Karpas-422 (cell line): ENCODE measurements at places on chromosomes 3 and 15. TPM values are rescaled to one million over a fixed set of nuclear protein-coding genes. Genes with fewer than 3 reads are reported as not detected.
A peak's percentile ranks its signal among the peaks of the same experiment; 100 is the strongest.

DNA sequence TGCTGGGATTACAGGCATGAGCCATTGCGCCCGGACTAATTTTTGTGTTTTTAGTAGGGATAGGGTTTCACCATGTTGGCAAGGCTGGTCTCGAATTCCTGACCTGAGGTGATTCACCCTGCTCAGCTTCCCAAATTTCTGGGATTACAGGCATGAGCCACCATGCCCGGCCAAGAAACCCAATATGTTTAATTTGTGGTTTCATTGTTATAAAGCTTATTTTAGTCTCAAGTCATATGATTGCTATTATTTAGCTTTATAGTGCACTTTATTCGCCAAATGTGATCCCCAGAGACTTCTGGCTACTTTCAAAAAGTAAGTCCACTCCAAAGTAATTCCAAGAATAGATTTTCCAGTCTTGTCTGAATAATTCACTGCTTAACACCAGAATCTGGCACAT is 19.3 kb upstream of the SLC4A7 start:
- H3K4me1 ChIP-seq, result no peaks in the 10 kb centered on the region
- no peak overlapping the region for H3K27ac ChIP-seq
- H3K4me3 ChIP-seq, result no peak overlapping the region
- peak; percentile 10 for DNase-seq

SMAD6 gene
- 0.89 and 1.8 TPM in 2 replicates for total RNA-seq

DNA sequence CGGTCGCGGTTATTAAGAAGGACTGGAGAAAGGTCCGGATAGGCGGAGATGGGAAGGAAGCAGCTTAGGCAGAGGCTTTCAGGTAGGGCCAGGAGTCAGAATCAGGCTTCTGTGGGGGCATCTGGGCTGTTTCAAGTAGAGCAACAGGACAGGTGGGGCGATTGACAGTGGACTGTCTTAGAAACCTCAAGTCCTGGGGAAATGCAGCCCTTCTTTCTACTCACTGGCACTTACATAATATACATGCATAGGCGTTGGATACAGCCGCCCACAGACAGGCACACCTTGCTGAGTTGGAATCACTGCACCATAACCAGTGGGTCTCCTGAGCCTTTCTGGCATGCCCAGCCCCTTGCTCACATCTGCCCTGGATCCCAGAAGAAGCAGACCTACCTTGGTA is 730 bp downstream of the MYD88 start:
- H3K36me3 ChIP-seq, result peaks cover 14% of the 10 kb centered on the region
- peaks cover 42% of the 10 kb centered on the region for H3K4me1 ChIP-seq
- peak overlapping the region; percentile 88 for H3K4me3 ChIP-seq

DNA sequence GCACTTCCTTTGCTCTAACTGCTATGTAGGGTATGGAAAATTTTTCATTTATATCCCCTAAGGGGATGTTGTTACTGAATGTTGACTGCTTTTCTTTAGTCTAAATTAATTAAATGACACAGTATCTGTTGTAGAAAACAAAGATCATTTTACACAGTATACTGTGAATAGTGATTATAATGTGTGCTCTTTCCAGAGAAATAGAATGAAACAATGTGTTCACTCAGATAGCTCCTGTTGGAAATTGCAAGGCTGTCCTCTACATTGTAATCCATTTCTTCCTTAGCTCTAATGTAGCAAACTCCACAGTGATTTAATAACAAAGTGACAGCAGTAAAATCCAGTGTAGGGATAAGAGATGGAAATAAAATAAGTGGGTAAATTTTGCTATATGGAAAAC is 159.0 kb upstream of the VEPH1 start:
- no peak for DNase-seq
- H3K4me3 ChIP-seq, result no peak overlapping the region
- H3K27ac ChIP-seq, result no peak overlapping the region
- no peaks in the 10 kb centered on the region for H3K36me3 ChIP-seq
- no peaks in the 10 kb centered on the region for H3K4me1 ChIP-seq

- H3K4me1 ChIP-seq, result no peaks in the 10 kb centered on the region
- DNase-seq, result peak; percentile 83
- H3K27me3 ChIP-seq, result no peaks in the 10 kb centered on the region
- no peaks in the 10 kb centered on the region for H3K36me3 ChIP-seq
- H3K4me3 ChIP-seq, result no peak overlapping the region
- no peak overlapping the region for H3K27ac ChIP-seq
Observed at GRCh38 chr3:79032686-79033318, 735.0 kb downstream of the ROBO1 start.

- no peak overlapping the region for H3K27ac ChIP-seq
- DNase-seq, result no peak
- H3K4me1 ChIP-seq, result peaks cover 14% of the 10 kb centered on the region
- H3K27me3 ChIP-seq, result no peaks in the 10 kb centered on the region
- no peak overlapping the region for H3K4me3 ChIP-seq
- no peaks in the 10 kb centered on the region for H3K36me3 ChIP-seq
Observed at GRCh38 chr15:55247311-55247710, 42.3 kb downstream of the RAB27A start.
